ENCODE measurements at places on chromosomes 2 and 18.

- no peak for DNase-seq
Observed at GRCh38 chr2:189548666-189549448, 31.7 kb downstream of the SLC40A1 start.

DNA sequence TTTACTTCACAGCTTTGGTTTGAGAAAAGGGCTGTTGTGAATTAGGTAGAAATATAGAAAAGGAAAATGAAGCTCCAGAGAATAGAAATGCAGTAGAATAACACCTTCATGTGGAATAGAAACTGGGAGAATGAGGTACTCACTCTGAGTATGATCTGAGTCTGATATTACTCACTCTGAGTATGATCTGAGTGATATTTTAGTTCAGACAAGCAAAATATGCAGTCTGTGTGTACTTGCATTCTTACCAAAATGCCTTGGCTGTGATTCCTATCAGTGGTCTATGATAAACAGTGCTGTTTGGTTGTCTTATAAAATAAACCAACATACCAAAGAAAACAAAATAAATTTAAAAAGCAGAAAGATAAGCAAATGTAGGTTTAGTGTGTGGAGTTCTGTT lies 487.6 kb downstream of the THSD7B start:
- no peak for DNase-seq

DNA sequence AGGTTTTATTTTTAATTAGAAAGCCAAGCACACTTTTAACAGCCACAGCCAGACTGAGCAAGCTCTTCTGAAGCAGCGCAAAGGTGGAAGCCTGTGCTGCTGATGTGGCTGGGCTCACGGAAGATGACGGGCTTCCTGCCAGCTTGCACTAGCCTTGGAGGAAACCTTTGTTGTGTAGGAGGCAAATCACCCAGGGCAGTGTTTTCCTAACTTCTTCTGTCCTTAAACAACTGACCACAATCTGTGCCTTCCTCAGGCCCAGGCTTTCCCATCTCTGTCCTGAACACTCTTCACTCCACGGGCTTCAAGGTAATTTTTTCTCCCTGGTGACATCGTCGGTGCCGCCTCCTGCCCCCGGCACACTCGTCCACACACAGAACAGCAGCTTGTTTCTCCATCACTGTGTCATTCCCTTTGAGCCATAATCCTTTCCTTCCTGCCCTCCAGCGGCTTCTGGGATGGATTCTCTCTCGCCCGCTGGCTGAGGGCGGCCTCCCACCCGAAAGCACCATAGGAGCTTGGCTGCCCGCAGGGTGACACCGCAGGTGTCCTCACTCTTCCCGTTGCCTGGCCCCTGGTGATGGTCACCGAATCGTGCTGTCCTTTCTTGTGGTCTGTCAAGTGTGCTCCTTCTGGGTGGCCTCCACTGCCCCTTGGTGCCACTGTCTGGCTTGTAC lies 31.1 kb upstream of the INHBB start:
- no peak for DNase-seq

- DNase-seq: no peak
Observed at GRCh38 chr2:205867371-205867770, 185.1 kb downstream of the NRP2 start.

DNA sequence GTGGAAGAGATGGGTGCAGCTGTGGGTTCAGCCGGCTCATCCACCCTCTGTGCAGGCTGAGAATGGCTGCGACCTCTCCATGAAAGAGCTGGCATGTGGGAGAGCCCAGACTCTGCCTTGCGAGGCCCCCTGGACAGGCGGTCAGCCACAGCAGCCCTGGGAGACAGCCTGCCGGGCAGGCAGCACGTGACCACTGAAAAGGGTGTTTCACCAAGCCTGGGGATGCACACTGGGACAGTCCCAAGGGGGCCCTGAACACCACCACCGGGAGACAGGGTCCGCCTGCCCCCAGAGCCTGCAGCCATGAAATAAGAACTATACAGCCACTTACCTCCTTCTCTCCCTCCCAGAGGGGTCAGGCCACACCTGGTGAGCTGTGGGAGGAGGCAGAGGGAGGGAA lies 11.5 kb downstream of the RFX8 start:
- DNase-seq: no peak
